Amygdala (tissue), 56 donors: ENCODE measurements at places on chromosomes 5 and 9.

- no peak for DNase-seq
These were observed 7.9 kb upstream of the NINJ1 start for GRCh38 chr9:93141771-93142483.

DNA sequence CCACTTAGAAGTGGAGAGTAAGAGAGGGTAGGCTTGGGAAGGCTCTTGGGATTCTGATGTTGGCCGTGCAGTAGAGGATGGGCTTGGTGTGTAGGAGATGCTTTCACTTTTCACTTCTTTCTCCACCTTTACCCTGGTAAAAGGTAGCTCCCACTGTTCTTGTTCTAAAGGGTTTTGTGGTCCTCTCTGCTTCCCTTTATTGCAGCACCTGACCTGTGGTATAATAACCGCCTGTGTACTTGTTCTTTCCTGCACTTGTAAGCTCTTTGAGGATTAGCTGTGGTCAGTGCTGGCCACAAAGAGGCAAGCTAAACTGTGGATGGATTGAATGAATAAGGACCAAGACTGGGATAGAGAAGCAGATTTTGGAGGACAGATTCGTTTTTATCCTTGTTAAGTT lies 25.2 kb downstream of the KDM4C start:
- DNase-seq: no peak

- DNase-seq: no peak
These were observed 389.8 kb downstream of the NR2F1-AS1 start for GRCh38 chr5:93191035-93191817.

DNA sequence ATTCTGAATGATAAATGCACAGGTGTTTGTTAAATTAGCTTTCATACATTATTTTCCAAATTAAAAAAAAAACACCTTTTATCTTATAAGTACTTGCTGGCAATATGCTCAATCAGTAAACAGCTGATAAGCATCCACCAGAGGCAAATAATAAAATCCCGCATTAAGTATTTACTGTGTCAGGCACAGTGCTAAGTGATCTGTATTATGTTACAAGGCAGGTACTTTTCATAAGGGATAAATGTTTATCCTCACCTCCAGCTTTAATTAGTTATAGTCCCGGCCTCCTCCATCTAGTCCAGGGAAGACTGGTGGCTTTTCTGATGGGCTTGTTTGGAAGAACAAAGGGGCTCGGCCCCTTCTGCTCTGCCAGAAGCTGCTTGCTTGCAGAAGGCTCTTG lies 40.1 kb downstream of the PFDN1 start:
- no peak for DNase-seq

DNA sequence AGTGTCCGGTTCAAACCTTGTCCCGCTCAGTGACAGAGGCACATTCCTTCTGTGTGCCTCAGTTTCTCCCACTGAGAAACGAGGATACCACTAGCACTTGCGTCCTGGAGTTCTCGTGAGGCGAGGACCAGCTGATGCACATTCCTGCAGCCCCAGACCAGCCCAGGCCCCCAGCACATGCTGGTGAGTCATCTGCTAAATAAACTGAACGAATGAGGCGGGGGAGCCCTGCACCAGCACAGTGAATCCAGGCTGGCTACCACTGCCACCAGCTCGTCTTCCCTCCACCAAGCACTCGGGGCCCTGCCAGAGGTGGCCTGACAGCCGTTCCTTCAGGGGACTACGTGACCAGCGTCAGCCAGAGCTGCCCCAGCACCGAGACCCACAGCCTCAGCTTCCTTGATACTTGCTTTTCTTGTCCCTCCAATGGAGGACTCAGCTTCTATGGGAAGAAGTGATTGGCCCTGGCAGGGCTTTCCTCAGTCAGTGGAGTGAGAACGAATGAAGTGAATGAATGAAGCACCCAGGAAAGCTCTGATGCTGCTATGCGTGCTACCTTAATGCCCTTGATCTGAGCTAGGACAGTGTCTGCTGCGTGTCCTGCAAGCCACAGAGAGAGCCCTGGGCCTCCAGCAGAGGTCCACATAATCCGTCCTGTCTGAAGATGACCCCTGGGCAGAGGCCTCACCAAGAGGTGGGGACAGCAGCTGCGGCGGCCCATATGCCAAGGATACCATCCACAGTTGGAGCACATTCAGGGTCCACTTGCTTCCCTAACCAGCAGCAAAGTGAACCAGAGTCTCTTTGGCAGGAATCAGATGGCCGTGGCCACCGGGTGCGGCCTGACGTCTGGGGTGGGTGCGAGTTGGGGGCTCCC lies 13.5 kb upstream of the BARX1 start:
- no peak for DNase-seq

- no peak for DNase-seq
These were observed 51.5 kb downstream of the PPARGC1B start for GRCh38 chr5:149781612-149782011.

DNA sequence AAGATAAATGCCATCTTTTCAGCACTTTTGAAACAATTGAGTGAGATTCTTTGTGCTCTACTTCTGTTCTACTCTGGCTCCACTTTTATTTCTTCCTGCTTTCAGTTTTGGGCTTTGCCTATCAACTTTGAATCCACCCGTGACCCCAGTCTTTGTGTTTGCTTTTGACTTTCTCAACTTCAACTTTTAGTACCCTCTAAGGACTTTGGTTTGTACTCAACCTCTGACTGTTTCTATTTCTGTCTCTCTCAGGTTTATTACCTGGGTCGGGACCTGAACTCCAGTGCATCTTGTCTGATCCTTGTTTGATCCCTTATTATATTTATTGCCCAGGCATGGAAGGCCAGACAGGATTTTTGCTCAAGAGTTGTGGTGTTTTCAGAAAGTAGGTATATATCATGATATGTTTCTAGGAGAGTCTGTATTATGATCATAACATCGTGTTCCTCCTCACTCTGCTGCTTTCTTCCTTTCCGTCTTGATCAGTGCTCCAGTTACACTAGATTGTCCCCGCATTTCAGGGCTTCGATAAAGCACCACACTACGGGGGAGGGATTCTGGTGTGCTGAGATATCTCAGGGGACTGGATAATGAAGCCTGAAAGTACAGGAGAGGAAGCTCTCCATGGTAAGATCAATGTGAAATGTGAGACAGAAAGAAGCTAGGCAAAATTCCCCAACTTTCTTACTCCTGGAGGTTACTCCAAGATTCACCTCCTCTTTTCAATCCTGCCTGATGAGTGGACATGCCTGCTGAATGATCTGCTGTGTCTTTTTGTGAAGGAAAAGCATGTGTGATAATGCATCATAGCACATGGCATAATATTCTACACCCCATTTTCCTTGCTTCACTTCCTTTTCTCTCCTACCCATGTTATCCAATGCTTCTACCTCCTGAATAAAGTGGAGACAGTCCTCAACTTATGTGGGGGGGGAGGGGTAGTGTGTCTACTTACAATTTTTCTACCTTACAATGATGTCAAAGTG lies 155.5 kb upstream of the GRIN3A start:
- DNase-seq: no peak

- no peak for DNase-seq
These were observed 642 bp downstream of the CSF2 start for GRCh38 chr5:132074091-132074771.

- DNase-seq: no peak
These were observed 17.8 kb upstream of the ZNF618 start for GRCh38 chr9:113858282-113858681.
